ENCODE measurements at places on chromosomes 2 and 18.

GRCh38 chr2:40087434-40087833 lies 308.4 kb upstream of the THUMPD2 start:
- DNase-seq = no peak

DNA sequence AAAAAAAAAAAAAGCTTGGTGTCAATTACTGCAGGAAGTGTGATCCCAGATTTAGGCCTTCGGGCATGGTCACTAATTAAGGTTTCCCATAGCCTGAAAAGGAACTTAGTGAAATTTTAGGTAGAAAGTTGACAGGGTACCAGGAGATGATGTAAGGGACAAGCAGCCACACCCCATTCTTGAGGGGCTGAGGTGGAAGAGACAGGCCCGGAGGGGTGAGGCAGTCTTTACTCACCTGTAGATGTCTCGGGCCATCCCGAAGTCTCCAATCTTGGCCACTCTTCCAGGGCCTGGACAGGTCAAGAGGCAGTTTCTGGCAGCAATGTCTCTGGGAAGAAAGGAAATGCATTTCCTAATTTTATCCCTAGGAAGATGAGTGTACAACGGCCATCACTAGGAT lies 94.3 kb downstream of the CLIP4 start:
- no peak for DNase-seq

GRCh38 chr2:36805635-36806224 lies 109.2 kb downstream of the VIT start:
- DNase-seq = no peak

GRCh38 chr2:64904413-64905329 lies 84.5 kb upstream of the SLC1A4 start:
- DNase-seq = no peak

GRCh38 chr18:36340246-36340645 lies 42.7 kb downstream of the FHOD3 start:
- DNase-seq = no peak

DNA sequence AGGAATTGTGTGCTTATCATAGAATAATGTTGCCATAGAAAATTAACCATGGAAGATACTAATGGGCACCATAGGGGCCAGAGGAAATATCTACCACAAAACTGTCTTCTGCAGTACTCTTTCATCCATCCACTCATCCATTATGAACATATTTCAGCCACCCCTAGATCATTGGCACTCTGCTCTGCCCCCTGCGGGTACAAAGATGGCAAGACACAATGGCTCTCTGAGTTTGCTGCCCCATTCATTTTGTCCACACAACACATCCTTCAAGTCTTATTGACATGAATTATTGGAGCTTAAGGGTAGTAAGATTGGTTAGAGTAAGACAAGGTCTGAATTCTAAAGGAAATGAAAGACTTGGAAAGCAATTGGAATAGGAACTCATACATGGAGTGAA lies 1224.7 kb upstream of the CELF4 start:
- DNase-seq = no peak

GRCh38 chr2:6554466-6554865 lies 311.2 kb downstream of the CMPK2 start:
- DNase-seq = no peak

- no peak for DNase-seq
Observed at GRCh38 chr2:134501476-134502091, 217.2 kb downstream of the TMEM163 start.

GRCh38 chr2:237601453-237602116 lies 11.1 kb upstream of the RAB17 start:
- DNase-seq = no peak

DNA sequence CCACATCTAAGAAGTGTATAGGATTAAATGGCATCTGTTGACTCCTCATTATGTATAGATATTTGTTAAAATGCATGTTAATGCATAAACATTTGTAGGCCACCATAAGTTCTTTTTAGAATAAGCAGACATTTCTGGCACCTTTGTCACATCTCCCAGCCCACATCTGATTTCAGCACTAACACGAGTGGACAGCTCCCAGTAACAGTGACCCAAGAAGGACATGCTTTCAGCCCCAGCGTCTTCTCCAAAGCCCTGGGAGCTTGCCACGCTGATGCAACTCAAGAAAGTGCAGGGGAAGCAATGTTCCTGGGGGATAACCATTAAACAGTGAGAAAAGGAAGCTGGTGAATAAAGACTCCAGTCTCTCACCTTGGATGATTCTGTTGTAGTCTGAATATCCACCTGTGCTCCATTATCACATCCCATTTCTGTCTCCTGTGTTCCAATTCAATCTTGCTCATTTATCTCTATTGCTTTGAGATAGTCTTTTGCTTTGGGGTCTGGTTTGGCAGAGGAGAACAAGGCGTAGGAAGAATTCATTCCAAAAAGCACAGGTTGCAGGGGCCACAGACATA lies 182.6 kb upstream of the THSD7B start:
- DNase-seq = peak; percentile 1

DNA sequence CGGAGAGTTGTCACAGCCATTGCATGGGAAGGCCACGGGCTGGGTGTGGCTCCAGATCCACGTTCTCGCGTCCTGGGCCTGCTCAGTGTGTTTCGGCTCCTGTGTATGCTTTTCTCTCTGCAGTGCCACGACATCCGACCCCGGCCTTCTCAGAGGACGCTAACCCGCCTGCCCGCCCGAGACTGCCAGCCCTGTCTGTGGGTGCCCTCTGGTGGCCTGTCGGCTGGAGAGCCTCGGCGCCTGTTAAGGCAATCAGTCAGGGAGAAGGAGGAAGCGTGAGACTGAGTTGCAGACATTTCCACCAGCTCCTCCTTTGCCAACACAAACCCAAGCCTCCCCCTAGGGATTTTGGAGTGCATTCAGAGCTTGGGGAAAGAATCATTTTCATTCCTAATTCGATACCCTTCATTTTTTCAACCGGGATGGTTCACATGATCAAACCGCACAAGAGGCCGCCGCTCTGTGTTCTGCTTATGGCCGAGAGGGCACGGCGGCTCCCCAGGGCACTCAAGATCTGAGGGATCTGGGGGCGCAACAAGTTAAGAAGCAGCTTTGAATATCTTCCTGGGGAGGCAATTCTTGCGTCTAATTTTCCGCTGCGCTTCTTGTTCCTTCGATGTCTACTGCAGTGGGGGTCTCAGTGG lies 37.5 kb upstream of the ZBTB7C start:
- DNase-seq = peak; percentile 56

- no peak for DNase-seq
Observed at GRCh38 chr2:238688193-238689153, 159.4 kb upstream of the TWIST2 start.

- no peak for DNase-seq
Observed at GRCh38 chr18:13808294-13809042, 15.5 kb upstream of the MC5R start.

GRCh38 chr2:75522543-75523312 lies 38.0 kb downstream of the EVA1A start:
- DNase-seq = no peak

DNA sequence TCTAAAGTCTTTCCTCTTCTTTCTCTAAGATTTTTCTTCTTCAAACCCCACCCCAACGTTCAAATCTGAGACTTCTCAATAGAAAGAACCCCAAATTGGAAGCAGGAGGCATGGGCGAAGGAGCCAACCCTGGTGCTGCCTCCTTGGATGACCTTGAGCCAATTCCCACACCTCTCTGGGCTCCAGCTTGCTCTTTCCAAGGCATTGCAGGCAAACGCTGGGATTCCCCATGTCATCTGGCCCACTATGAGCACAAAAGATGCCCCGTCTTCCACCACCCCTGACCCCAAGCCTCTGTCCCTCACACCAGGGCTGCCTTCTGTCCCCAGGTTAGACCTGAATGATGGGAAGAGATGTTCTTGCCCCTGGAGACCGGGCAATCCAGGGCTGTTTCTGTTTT lies 57.0 kb downstream of the TTC32 start:
- no peak for DNase-seq

DNA sequence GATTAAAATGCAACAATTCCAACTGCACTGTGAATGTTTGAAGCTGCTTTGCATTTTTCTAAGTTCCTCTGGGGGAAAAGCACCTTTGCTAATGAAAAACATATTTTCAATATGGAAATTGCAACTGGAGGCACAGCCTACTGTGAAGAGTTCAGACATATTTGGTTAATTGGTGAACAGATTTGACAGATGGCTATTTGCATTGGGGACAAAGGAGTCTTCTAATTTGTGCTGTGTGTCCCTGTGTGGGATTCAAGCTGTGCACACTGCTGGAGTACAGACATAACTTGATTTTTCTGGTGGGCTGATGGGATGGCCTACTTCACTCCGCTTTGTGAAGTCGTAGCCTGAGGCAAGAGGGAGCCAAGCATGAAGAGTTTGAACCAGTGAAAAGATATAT lies 40.7 kb upstream of the ARHGAP25 start:
- DNase-seq = no peak

DNA sequence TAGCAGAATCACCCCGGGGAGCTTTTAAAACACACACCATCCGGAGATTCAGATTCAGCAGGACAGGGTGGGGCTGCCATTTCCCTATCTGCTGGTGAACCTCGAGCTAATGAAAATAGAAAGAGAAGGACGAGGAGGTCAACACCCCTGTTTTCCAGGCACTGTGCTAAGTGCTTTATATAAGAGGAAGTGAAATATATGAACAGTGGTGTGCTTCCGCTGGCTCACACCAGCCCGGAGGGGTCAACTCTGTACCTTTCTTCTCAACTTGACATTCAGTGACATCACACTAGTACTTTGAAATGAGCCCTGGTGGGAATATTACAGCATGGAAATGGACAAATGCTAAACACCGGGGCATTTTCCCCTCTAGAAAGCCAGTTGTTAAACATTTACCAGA lies 108.3 kb upstream of the LTBP1 start:
- DNase-seq = no peak

- no peak for DNase-seq
Observed at GRCh38 chr2:57890464-57890863, 156.1 kb upstream of the VRK2 start.

DNA sequence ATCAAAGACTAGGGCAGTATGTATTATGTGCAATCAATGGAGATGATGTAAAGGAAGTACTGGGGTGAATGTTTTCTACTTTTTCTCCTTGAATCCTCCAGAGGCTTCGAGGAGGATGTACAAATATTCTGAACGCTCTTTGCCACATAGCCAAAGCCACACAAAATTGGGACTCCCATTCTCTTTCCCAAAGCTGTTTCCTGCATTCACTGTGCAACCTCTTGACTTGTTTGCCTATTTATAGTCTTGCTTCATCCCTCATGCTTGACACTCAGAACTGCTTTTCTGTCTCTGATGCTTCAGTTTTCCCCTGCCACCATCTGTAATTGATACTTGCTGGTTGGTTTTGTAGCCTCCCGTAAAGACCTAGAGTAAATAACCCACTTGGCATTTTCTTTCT lies 208.2 kb upstream of the RBMS1 start:
- DNase-seq = no peak

DNA sequence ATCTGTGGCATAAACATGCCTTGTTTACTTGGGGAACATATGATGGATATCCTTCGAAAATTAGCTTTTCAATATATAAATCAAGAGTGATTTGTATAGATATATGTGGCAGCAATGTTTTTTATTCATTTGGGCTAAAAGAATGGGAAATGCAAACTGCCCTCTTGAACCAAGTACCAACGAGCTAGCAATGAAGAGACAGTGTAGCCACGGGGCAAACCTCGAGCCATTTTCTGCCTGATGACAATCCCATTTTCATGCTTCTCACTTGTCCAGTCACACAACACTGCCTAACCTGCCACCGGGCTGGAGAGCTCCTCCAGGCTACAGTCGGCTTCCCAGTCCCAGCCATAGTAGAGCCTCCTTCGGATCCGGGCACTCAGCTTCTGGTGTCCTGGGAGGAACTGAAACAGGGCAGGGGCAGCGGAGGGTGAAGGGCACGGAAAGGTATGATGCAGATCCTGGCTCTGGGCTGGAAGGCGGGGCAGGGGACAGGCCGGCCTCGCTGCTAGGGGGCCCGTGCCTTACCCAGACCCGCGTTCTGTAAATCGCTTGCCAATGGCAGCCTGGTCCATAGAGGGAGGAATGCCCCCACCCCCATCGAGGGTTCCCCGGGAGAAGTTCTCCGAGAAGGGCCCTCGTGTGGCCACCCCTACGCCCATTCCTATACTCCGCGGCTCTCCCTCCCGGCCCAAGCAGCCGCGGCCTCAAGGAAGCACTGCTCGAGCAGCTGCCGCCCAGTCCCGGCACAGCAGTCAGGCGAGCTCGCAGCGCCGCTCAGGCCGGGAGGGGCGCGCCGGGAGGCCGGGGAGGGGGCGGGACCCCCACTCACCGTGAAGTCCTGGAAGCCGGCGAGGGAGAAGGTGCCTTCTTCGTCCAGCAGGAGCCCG lies 552 bp downstream of the CNPPD1 start:
- peak; percentile 18 for DNase-seq

GRCh38 chr18:77061946-77062517 lies 70.6 kb downstream of the MBP start:
- DNase-seq = peak; percentile 37

DNA sequence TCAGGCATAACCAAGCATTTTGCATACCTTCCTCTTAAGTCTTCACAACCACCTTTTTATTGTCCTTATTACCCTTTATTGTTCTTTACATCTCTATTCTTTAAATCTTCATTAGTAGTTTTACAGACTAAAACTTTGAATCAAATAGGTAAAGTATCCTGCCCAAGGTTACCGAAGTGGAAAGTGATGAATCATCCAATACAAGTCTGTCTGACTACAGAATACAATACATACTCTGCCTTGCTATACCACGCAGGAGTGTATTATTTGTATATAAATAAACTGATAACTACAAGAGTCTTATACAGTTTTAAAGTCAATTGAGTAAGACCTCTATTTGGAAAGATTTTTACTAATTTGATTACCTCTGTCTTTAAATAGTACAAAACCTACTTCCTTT lies 196.0 kb downstream of the ZEB2 start:
- no peak for DNase-seq

GRCh38 chr2:111246620-111247061 lies 125.9 kb downstream of the BCL2L11 start:
- DNase-seq = no peak

- DNase-seq = peak; percentile 18
Observed at GRCh38 chr2:11784747-11785610, 38.5 kb downstream of the LPIN1 start.

- DNase-seq = no peak
Observed at GRCh38 chr2:138321458-138321857, 180.1 kb upstream of the SPOPL start.

DNA sequence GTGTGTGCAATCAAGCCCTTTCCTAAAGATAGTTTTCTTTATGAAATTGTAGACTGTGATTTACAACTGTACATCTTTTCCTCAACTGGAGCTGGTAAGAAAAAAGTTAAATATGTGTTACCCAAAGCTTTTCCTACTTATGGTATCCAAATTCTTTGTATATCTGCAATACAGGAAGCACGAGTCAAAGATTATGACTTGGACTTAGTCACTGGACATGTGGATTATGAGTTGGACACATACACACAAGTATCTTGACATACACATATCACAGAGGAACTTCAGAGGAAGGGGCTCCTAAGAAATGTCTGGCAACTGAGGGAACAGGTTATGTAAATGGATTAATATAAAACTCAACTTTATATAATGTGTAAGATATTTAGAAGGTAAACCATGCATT lies 35.2 kb downstream of the PRELID3A start:
- no peak for DNase-seq

- DNase-seq = no peak
Observed at GRCh38 chr2:70531419-70532086, 22.1 kb downstream of the TGFA start.

GRCh38 chr2:71597756-71598155 lies 144.4 kb downstream of the DYSF start:
- DNase-seq = no peak
